ENCODE measurements at places on chromosomes 1 and 21. TPM values are rescaled to one million over a fixed set of nuclear protein-coding genes. Genes with fewer than 3 reads are reported as not detected.
A peak's percentile ranks its signal among the peaks of the same experiment; 100 is the strongest.

GRCh38 chr1:100037927-100038659 is 68.3 kb downstream of the SLC35A3 start:
- DNase-seq, result peak; percentile 92

- DNase-seq, result no peak
These were observed 4.4 kb upstream of the UTP25 start for GRCh38 chr1:209823143-209824041.

GRCh38 chr1:231040019-231040799 is at the start of gene FAM89A:
TSS of gene FAM89A (minus strand) at chr1:231040254. CDS start at chr1:231040211, 43 bp downstream.
- DNase-seq, result peak; percentile 72

GRCh38 chr1:7104339-7104738 is 319.1 kb downstream of the CAMTA1 start:
- no peak for DNase-seq

DNA sequence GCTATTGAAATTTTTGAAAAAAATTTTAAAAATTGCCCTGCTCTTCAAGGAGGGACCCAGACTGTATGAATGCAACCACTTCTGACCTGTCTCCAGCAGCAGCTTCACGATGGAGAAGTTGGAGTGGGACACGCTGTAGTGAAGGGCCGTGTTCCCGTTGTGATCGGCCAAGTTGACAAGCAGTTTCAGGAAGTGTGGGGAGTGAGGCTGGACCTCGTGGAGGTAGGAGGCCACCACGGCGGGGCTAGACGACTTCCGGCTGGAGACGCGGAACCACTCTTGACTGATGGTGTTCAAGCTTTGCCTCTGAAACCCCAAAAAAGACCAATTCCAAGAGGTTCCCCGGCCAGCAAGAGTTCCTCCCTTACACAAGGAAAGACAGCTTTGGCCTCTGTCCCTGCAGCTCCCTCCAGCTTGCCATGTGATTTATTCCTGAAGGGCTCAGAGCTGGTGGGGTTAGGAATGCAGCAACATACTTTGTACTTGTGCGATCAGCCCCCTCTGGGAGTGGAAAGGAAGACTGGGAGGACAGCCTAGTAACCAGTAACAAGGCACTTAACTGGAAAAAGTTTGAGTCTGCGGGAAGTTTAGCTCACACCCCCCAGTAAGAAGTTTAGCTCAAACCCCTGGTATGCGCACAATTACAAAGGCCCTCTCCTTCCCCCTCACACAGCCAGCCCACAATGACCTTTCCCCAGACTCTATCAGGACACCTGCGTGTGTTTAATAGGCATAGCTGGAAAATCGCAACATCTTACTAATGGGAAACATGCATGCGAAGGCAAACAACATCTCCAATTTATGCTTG is 56.0 kb downstream of the KANK4 start:
- no peak for DNase-seq

- no peak for DNase-seq
These were observed 6.9 kb upstream of the TMEM81 start for GRCh38 chr1:205091043-205091740.

DNA sequence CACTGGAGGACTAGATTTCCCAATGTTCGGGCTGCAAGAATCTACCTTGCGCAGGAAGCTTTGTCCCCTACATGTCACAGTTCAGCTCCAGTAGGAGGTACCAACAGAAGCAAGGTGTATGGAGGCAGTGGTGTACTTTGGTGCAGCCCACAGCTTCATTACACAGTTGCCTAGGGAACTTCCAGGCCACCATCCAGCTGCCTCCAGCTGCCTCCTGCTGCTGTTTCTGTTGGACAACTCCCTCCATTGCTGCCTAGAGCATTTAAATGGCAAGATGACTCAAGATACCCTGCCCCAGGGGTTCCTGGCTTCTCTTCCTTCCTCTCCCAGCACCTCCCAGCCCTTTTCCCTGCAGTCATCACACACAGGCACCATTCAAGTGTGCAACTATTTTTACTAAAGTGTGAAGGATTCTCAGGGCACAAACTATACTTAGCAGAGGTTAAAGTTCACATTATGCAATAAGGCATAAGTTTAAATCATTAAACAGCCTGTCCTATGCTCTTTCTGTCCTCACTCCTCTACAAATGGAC is 39.0 kb upstream of the ATP1A1 start:
- DNase-seq, result no peak

- DNase-seq, result no peak
These were observed 19.0 kb downstream of the SLC37A1 start for GRCh38 chr21:42532466-42533181.

Gene ERG
- not detected for total RNA-seq

Gene S100B
- 0.77 TPM for total RNA-seq

Gene CTXND2
- total RNA-seq, result not detected

Gene H6PD
- total RNA-seq, result 13.2 TPM

Gene RAD54L
- total RNA-seq, result 85.3 TPM

Gene KIF26B
- total RNA-seq, result not detected

Gene C1orf94
- total RNA-seq, result not detected

Gene SV2A
- total RNA-seq, result 17.1 TPM
